ENCODE measurements at places on chromosomes 2 and 18. TPM values are rescaled to one million over a fixed set of nuclear protein-coding genes. Genes with fewer than 3 reads are reported as not detected.

DNA sequence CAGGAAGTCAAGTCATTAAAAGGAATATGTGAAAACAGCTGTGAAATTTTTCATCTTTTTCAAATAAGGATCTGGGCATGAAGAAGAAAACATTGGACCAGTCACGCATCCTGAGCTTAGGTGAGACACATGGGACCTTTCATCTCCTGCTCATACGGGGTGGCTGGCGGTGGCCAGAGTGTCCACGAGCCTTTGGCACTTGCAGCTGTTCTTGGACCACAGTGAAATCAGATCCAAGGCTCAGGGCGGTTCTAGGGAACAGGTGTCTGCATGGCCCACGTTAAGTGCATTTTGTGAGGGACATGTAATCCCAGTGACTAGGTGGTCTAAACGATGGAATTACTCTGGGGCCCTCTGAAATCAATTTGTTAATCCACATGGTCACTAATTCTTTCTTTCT lies 212.7 kb upstream of the COPS8 start:
- DNase-seq = no peak

ARHGAP25 gene
- 47.4 TPM for total RNA-seq

TAF1B gene
- 23.0 TPM for total RNA-seq

DNA sequence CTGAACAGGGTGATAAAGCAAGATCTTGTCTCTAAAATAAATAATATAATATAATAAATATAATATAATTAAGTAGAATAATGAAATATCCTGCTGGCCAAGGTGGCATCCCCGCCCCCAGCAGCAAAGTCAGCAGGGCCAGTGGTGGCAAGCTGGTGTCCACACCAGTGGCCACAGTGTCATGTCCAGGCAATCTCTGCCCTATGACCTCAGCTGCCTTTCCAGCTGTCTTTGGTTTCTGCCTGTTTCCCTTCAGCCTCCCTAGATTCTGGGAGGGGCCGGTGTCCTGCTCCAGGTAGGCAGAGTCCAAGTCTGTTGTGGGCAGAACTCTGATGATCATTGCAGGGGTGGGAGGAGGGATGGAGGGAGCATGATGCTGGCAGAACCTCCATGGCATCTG lies 16.2 kb upstream of the STEAP3 start:
- no peak for DNase-seq

- DNase-seq = no peak
Observed at GRCh38 chr18:49021076-49021432, 70.3 kb upstream of the SMAD7 start.

SP140L gene
- total RNA-seq = 38.8 TPM

- DNase-seq = no peak
Observed at GRCh38 chr2:61882850-61883249, 5.6 kb downstream of the CCT4 start.

DNA sequence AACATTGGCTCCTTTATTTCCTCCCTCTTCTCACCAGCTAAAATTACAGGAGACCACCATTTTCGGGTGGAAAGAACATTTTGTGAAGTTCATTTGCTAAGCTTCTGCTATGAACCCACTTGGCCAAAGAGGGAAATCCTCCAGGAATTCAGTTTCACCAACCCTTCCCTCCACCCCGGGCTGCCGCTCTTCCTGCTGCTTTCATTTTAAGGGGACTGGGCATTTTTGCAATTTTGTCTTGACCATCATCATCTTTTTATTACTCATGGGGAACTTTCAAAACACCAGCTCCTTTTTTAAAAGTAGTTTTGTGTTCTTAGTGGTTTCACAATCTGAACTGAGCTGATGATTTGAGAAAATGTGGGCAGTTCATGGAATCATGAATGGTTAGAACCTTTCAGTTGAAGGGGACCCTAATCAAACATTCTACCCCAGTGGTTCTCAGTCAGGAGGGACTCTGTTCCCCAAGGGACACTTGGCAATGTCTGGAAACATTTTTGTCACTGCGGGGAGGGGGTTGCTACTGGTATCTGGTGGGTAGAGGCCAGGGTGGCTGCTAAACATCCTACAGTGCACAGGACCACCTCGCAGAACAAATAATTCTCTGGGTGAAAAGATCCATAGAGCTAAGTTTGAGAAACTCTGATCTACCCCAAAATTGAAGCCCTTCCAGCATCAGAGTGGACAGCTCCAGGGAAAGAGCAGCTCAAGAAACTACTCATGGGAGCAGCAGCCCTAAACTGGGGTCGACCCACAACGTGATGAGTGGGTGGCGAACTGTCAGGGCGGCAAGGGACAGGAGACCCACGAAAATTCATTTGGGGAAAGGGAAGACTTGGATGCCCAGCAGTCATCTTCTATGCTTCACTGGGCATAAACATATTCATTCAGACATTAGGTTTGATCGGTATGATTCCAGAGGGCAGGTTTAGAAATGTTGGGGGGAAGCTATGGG lies 92.9 kb downstream of the ACKR3 start:
- DNase-seq = no peak

RND3 gene
- not detected for total RNA-seq

- DNase-seq = no peak
Observed at GRCh38 chr18:34364699-34365098, 140.0 kb upstream of the NOL4 start.
